BJ (cell line): ENCODE measurements at places on chromosomes 1 and 21.

- DNase-seq, result no peak
Measured at GRCh38 chr1:92326681-92327080, 27.8 kb downstream of the RPAP2 start.

DNA sequence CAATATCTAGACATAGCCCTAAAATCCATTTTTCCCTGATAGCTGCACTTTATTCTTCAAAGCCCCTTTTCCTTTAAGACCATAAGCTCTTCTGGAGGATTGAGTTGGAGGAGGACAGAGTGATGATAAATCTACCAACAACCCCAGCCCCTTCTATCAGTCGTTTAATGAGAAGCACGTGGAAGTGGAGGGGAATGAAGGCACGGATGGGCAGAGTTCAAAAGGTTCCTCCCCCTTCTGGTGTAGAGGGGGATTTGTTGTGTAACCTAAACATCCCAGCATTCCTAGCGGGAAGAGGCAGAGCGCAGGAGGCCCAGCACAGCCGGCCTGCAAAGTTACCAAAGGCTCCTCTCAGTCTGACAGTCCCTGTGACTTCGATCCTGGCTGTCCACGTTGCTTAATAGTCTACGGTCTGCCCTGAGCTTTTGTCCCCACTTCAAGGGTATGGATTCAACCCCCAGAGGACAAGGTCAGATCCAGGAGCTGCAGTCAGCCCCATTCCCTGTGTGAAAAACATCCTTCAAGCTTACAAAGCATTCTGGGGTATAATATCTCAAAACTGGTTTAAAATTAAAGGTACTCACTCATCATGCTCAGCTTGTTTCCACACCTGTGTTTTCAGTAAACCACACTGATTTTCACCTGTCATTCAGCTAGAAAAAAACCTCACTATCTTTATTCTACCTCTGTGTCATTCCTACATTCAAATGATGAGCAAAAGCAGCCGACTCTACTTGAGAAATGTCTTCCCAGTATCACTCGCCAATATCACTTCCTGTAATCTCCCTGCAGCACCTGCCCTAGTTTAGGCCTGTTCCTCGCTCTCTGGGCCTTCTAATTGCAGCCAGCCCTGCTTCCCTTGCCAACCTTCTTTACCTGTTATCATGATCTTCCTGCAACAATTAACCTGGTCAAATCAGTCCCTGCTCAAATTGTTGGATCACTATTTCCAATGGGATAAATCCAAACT is 117.9 kb downstream of the PLPP3 start:
- DNase-seq, result no peak

GRCh38 chr1:187046293-187046692 is 217.5 kb downstream of the PLA2G4A start:
- no peak for DNase-seq

GRCh38 chr1:112723511-112723839 is 8.3 kb upstream of the PPM1J start:
- DNase-seq, result no peak

- peak; percentile 18 for DNase-seq
Measured at GRCh38 chr1:101043776-101044175, 18.2 kb upstream of the DPH5 start.

DNA sequence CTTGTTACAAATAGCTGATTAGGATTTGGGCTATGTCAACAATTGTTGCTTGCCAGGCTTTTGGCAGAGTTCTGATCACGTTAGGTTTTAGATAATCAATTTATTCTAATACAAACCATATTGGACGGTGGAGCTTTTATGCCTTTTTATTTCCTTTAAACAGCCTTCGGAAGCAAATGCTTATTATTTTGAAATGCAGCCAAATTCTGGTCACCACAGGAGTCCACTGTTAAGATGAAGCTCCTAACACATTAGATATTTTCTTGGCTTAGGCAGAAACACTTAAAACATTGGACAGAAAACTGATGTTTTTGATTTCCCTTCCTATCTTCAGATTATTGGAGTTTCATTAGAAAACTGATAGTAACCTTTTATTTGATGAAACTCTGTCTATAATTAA is 82.9 kb downstream of the CENPF start:
- no peak for DNase-seq

DNA sequence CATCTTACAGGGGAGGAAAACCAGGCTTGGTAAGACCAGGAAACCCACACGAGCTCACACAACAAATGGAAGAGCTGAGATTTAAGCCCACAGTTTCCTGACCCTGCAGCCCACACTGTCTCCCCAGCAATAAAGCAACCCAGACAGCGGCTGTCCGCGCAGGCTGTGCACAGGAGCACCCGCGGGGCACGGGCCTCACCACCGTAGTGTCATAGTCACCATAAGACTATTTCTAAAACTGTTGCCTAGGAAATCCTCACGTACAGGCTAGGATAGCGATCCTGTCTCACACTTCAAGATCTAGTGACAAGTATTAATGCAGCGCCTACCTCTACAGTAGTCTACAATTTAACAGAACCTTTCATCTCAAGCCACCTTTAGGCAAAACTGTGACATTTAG is 54.0 kb upstream of the SYT6 start:
- DNase-seq, result no peak

GRCh38 chr1:116733476-116734365 is 20.5 kb upstream of the CD2 start:
- DNase-seq, result no peak

DNA sequence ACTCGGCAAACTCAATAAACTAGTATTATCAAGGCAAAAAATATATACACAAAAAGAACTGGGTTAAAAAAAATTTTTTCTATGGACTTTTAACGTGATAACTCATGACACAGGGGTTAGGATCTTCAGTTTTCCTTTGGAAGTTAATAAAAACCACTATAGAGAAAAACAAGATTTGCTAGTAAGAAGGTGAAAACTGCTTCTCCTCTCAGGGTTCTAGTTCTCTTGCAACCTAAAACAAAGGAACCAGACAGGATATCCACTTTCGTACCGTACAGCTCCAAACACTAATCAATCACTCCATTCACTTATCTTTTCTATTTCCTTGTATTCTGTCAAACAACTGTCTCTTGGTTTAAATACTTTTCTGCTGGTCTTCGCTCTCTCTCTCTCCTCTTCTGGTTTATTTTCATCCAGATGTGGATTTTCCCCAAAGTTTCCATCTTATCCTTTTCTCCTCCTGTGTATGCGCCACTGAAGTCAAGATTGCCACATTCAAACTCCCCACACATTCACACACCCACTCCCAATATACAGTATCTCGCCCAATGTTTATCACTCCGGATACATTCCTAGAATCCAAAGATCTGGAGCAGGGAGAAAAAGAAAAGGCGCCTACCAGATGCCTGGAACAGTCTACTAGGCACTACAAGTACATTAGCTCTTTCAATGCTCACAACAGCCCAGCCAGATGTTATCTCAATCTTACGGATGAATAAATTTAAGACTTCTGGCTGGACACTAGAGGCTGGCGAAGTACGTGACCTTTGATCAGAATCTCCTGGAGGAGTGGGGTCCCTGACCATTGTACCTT is 775 bp upstream of the PRPF38B start:
- DNase-seq, result no peak

- peak; percentile 57 for DNase-seq
Measured at GRCh38 chr1:243213045-243213787, 41.9 kb downstream of the CEP170 start.

DNA sequence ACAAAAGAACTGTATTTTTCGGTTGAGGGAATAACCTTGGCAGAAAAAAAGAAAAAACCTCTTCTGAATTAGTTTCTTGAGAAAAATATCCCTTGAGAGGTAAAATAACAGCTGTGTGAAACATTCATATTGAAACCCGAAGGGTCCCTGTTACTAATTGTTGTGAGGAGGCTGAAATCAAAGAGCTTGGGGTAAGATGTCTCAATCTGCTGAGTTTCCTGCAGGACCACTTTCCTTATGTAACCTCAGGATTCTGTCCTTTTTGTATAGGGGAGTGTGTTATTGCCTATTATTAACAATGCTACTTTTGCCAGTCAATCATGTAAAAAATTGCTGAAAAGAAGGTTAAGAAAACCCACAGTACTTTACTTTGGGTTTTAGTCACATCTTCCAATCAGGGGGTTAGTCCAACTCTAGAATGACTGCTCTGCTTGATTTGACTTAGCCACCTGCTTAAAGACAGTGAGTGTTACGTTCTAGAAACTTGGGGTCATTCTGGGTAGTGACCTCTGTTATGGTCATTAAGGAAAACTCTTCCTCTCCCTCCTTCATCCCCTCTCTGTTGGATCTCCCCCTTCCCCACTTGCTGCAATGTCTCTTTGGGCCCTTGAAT is 138.8 kb downstream of the GIPC2 start:
- DNase-seq, result no peak

DNA sequence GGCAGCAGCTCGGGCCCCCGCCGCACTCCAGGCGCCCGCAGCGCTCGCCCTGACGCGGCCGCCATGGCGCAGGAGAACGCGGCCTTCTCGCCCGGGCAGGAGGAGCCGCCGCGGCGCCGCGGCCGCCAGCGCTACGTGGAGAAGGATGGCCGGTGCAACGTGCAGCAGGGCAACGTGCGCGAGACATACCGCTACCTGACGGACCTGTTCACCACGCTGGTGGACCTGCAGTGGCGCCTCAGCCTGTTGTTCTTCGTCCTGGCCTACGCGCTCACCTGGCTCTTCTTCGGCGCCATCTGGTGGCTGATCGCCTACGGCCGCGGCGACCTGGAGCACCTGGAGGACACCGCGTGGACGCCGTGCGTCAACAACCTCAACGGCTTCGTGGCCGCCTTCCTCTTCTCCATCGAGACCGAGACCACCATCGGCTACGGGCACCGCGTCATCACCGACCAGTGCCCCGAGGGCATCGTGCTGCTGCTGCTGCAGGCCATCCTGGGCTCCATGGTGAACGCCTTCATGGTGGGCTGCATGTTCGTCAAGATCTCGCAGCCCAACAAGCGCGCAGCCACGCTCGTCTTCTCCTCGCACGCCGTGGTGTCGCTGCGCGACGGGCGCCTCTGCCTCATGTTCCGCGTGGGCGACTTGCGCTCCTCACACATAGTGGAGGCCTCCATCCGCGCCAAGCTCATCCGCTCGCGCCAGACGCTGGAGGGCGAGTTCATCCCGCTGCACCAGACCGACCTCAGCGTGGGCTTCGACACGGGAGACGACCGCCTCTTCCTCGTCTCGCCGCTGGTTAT is 2.8 kb downstream of the KCNJ9 start:
- DNase-seq, result no peak
